ENCODE measurements at places on chromosomes 12 and 14. TPM values are rescaled to one million over a fixed set of nuclear protein-coding genes. Genes with fewer than 3 reads are reported as not detected.

DNA sequence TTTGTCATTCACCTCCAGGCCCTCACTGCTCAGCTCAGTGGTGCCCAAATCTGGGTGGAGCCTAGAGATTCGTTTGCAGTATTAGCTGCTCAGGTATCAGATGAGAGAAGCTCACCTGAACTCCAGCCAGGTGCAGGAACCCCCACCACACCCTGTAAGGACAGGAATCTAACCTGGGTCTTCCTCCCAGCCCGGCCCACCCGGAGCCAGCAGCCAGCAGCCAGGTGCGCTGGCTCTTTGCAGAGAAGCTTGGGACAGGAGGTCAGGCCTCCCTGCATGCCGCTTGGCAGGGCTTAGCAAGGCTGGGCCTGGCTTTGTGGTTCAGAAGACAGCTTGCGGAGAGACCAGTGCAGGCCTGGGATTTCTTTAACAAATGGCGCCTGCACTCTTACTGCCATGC is 125.6 kb upstream of the MYL2 start:
- DNase-seq: no peak

NID2 gene
- polyA plus RNA-seq: 241 TPM

GRCh38 chr14:22593189-22593588 is 4.2 kb upstream of the DAD1 start:
- no peak for DNase-seq

CPNE6 gene
- not detected for polyA plus RNA-seq

DNA sequence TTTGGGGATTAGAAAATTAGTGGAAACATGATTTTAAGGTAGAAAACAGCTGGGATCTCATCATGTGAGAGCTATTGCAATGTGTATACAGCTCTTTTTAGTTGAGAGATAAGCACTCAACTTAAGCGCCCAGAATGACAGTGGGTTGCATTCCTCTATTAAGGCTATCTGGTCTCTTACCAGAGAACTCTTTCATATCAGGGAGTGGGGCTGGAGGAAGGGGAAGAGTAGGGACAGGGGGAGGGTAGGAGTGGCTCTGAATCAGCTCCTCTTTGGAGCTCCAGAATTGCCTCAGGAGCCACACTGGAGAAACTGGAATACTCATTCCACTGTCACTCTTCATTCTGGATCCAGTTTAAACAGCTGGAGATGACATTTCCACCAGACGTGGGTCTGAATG is 9.2 kb upstream of the PLEKHG3 start:
- no peak for DNase-seq
